Kasumi-1 (cell line): ENCODE measurements at places on chromosomes 12 and 14.

DNA sequence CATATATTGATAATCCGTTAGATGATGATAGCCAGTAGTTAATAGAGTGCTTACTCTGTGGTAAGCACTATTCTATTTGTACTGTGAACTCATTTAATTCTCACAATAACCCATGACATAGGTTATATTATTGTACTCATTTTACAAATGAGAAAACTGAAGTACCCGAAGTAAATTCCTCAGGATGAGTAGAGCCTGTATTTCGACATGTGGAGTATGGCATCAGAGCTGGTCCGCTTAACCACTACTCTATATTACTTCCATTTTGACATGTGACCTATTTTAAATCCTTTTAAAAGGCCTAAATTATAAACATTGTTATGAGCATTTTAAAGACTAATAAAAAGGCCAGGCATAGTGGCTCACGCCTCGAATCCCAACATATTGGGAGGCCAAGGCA lies 8.0 kb upstream of the RAP1B start:
- DNase-seq = no peak

DNA sequence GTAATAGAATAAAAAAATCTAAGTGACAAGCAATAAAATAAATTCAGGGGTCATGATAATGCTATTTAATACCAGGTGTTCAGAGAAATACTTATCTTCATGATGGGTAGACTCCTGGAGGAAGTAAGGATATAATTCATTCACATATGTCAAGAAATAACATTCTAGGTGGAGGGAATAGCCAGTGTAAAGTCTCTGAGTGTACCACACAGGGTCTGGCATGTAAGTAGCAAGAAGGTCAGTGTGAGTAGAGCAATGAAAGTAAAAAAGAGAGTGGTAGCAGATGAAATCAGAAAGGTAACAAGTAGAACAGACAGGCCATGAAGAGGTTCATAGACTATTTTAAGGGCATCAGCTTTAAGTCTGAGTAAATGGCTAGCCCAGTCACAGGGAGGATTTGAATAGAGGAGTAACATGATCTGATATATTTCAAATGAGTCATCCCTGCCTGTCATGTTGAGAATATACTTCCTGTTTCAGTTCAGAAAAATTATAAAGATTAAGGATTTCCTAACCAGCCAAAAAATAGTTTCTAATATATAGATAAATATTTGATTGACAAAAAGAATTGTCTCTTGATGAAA lies 519.9 kb downstream of the C12orf50 start:
- DNase-seq = peak; percentile 81

- no peak for DNase-seq
Observed at GRCh38 chr12:92312463-92312964, 166.9 kb upstream of the BTG1 start.

GRCh38 chr12:88308825-88309224 lies 166.7 kb downstream of the TMTC3 start:
- no peak for DNase-seq

- no peak for DNase-seq
Observed at GRCh38 chr14:89564286-89564957, 147.4 kb upstream of the FOXN3 start.

DNA sequence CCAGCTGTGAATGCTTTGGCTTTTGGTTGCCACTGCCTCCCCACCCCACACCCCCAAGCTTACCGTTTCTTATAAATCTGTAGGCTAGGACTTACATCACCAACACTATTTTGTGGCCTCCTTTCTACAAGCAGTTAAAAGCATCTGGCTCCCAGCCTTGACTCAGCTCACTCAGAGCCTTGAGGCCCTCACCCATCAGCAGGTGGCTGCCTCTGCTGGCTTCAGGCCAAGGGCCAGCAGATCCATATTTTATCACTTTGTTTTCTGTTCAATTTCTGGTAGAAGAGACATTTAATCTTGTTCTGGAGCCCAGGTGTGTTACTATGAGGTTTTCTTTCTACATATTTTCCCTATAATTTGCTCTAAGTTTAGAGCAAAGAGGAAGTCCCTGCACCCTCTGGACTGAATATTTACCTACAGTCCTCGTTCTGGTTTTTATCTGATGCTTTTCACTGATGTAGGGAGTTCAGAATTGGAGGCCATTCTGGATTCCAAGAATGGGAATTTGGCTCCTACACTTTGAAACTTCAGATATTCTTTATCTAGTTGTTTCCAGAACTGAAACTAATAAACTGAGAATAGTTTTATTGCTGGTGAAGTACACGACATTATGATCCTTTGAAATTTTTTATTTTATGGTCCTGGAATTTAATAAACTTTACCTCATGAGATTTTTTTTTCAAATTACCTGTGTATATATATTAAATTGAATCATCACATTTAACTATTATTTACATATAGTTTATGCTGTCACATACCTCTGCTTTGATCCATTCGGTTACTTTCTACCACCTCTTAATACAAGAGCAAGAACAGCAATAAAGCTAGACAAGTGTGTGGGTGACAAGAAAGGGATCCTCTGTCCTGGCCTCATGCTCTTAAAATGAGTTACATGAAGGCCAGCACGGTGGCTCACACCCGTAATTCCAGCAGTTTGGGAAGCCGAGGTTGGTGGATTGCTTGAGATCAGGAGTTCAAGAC lies 22.2 kb downstream of the PLBD1 start:
- no peak for DNase-seq

GRCh38 chr12:129083121-129083840 lies 230.0 kb downstream of the GLT1D1 start:
- no peak for DNase-seq

GRCh38 chr14:88289996-88290395 lies 33.1 kb downstream of the KCNK10 start:
- DNase-seq = no peak

- no peak for DNase-seq
Observed at GRCh38 chr14:99327458-99328250, 55.7 kb upstream of the BCL11B start.

DNA sequence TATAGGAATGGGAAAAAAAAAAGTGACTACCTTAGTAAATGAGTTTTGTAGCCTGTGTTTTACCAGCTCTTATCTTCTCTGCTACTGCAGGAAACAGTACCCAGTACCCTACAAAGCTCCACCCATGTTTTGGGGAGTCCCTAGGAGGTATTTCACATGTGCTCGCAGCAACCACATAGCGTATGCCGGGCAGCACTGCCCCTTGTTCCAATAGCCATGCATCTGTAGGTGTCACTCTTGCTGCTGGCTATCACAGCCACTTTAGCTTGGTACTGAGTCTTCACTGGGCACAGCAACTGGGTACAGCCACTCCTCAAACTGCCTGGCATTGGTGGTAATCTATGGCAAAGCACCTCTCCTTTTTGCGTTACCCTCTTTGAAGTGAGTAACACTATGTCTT lies 2.0 kb upstream of the MDM1 start:
- no peak for DNase-seq

DNA sequence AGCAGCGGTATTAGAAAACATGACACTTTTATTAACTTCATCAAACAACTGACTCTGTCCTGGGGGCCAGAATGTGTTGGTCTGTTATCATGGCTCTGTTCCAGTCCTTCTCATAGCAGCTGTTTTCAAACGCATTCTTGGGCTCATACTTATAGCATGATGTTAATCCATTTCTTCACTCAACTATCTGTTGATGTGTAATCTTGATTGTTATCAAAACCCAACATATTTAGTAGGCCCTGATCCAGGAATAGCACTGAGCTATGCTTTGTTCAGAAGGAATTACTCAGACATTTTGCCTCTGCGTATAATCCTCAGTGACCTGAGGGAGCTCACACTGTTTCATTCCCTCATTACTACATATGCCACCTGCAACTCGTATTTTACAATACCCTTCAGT lies 315.9 kb downstream of the BMP4 start:
- no peak for DNase-seq

GRCh38 chr14:69818758-69819191 lies 21.7 kb upstream of the SLC10A1 start:
- peak; percentile 74 for DNase-seq

- no peak for DNase-seq
Observed at GRCh38 chr12:19710811-19711793, 271.8 kb downstream of the AEBP2 start.

DNA sequence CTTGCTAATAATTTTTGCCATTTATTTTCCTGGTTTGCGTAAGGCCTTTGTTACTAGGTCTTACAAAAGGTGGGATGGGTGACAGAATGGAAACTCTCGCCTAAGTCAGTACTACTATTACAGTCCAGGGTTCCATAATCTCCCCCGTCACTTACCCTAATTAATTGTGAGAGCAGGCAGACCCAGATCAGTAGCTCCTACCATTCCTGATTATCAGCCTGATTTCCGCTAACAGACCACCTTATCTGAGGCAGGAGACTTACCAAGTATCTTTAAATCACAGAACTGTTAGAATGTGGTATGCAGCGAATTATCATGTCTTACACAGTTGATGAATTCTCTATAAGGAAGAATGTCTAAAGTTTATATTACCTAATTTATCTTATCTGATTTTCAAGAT lies 234.7 kb downstream of the FOXN3 start:
- no peak for DNase-seq

DNA sequence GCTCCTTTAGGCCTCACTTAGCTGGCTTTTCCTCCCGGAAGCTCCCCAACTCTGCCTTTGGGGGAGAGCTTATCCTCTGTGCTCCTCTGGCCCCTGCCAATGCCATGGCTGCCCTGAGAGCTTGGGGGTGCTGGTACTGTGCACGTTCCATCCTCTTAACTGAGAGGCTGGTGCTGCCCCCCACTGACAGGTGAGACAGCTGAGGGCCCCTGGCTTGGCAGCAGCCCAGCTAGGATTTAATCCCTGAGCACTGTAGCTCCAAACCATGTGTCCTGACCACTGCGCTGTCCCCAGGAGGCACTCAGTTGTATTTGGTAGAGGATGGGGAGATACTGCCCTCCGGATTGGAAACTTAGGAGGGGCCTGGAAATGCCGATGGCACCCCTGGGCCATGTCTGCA lies 46.1 kb downstream of the UBE3B start:
- DNase-seq = no peak

GRCh38 chr14:27079716-27080115 lies 481.9 kb upstream of the NOVA1 start:
- DNase-seq = no peak

DNA sequence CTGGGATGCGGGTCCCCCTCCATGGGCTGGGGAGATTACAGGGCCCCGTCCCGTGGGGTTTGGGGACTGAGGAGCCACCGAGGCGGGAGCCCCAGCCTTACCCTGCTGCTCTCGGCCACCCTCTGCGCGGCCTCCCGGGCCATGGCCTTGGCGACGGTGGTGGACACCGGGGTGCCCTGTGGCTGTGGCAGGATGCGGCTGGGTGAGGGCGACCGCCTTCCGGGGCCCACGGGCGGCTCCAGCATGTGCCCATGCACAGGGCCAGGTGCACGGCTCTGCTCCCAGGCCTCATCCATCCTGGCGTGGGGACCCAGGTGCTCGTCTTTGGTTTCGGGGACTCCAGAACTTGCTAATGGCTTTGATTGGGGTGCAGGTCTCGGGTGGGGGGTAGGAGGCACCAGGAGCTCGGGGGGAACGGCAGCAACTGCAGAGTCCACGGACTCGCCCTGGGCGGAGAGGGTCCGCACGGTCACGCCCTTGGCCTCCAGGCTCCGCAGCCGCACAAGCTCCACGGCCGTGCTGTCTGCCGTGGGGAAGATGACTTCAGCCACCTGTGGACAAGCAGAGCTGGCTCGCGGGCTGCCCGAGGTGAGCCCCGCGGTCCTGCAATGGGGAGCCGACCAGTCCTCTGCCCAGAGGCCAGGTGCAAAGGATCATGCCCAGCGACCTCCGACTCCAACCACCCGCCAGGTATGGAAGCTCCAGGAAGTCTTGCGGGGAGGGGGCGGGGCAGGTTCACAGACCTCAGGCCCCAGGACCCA lies 99.2 kb downstream of the PIWIL1 start:
- no peak for DNase-seq

DNA sequence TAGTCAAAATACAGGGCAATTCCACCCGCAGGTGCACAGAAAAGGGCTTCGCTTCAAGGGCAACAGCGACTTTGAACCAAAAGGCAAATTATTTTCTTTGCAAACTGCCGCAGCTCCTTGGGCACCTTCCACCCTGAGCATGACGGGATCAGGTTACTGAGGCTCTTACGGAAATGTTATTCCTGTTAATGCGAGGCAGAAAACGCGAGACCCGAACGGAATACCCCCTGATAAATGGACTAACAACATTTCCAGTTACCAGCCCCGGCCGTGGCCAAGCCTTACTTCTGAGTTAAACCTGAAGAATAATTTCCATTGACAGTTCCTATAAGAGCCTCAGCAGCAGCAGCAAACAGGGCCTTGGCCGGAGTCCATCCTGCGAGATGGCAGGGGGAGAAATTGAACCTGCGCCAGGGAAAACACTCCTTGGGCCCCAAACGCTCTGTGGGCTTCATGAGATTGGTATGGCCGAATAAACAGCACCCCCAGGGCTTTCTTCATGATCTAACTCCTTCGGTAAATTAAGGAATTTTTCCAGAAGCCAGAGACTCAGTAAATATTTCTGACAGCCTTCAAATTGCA lies 70.0 kb upstream of the DICER1 start:
- DNase-seq = no peak

DNA sequence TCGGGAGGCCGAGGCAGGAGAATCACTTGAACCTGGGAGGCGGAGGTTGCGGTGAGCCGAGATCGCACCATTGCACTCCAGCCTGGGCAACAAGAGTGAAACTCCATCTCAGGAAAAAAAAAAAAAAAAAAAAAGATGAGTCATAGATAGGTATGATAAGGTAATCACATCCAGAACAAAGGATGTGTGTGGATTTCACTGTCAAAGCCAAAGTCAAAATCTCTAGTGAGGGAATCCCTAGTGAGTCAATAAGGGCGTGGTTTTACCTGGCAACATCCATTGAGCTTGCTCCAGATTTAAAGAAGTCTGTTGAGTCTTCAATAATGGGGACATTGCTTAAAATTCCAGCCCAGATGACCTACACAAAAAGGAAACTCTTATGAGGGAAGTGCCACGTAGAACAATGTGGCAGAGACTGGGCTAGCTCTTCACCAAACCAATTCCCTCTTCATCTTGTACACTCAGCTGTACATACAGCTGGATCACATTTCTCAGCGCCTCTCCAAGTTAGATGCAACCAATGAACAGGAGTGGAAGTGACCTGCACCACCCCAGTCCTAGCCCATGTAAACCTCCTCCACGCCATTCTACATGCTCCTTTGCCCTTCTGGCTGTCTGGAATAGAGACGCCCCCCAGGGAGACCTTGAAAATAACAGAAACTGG lies 23.4 kb downstream of the ALDH1L2 start:
- no peak for DNase-seq

GRCh38 chr12:38872561-38872960 lies 32.8 kb downstream of the CPNE8 start:
- no peak for DNase-seq

GRCh38 chr12:32076941-32077340 lies 29.7 kb upstream of the BICD1 start:
- no peak for DNase-seq

- no peak for DNase-seq
Observed at GRCh38 chr12:2963154-2963759, 4.1 kb downstream of the TEAD4 start.
